ENCODE measurements at places on chromosomes 7 and 10. TPM values are rescaled to one million over a fixed set of nuclear protein-coding genes. Genes with fewer than 3 reads are reported as not detected.

DNA sequence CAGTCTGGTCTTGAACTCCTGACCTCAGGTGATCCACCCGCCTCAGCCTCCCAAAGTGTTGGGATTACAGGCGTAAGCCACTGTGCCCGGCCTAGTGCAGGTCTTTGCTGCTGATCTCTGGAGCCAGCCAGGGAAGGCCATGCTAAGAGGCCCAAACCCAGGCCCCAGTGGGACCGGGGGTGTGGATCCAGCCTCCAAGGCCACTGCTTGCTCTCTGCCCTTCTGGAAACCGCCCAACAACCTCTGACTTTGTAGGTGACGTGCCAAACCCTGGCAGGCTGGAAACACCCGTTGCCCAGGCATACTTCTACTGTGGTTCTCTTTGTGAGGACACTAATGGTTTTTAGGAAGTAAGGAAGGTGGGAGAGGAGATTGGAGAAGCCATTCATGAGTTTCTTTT is 83.5 kb upstream of the GNA12 start:
- DNase-seq, result no peak

- no peak for DNase-seq
Measured at GRCh38 chr7:17013204-17013603, 131.4 kb upstream of the AGR3 start.

- no peak for DNase-seq
Measured at GRCh38 chr7:71633551-71634008, 501.6 kb downstream of the GALNT17 start.

DNA sequence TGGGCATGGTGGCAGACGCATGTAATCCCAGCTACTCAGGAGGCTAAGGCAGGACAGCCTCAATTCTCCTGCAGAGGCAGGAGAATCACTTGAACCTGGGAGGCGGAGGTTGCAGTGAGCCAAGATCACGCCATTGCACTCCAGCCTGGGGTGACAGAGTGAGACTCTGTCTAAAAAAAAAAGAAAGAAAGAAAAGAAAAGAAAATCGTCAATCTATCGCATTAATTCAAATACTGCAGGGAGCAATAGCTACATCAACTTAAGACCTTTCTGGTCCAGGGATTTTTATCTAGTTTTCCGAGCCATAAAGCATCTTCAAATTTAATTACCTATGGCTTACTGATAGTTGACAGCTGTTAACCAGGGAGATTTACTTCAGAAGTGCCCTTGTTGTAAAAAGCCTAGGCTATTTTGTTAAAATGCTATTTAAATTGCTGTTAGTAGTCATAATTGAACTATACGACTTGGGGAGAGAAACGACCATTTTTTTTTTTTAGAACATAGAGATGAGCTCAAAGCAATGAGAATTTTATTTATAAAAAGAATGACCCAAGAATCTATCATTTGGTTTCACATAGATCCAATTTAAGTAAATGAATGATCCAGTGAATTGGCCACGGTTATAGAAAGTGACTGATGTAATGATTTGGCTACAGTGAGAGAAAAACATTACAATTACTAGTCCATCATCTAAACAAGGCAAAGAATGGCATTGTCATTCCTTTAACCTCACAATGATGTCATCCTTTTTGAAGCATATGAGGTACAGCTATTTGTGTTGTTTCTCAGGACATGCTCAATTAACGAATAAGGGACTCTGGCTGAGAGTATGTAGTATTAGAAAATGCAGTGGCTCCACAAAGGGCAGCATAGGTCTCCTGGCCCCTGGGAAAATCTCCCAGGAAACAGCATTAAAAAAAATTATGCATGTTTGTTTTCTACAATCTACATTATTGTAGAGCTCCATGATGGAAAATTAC is 85.3 kb downstream of the SEMA3C start:
- DNase-seq, result no peak

- no peak for DNase-seq
Measured at GRCh38 chr7:158728911-158729645, 24.5 kb upstream of the NCAPG2 start.

DNA sequence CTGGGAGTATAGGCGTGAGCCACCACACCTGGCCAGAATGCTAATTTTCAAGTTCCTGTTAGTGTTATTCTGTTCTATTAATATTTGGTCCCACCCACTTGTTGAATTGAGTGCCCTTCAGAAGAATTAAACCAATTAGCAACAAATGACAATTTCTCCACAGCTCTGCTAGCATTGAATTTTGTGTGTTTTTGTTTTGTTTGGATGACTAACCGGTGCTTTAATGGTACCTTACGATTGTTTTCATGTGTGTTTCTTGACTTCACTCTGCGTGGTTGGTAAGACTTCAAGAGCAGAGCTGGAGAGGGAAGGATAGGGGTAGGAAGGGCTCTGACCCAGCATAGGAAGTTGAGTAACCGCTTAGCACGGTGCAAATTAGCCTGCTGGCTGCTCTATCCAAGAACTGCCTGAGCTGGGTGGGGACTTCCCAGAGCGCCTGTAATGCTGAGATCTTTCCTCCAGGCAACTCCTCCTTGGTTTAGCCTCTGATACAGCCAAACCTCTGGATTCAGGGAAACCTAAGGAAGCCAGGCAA is 4.6 kb downstream of the ARPC1B start:
- no peak for DNase-seq

SYT15 gene
- 2.7 TPM for total RNA-seq

HOXA7 gene
- 0.48 TPM for total RNA-seq

CELF2 gene
- 7.2 TPM for total RNA-seq

GLCCI1 gene
- 9.9 TPM for total RNA-seq

GRID2IP gene
- total RNA-seq, result 1.1 TPM
